HuH-7 (cell line): ENCODE measurements at places on chromosomes 11 and 22.

DNA sequence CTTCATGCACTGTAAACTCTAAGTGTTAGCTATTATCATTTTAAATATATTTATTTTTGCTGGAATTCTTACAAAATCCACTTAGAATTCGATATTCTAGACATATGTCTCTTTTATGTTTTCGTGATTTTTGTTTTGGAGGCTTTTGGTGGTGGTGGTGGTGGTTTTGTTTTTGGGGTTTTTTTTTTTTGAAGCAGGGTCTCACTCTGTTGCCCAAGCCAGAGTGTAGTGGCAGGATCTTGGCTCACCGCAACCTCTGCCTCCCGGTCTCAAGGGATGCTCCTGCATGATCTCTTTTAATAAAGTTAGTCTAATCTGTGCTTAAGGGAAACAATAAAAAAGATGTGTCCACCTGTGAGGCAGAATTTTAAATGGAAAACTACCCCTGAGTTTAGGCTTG, 117.7 kb downstream of the MRTFA start:
- DNase-seq, result no peak

- DNase-seq, result peak; percentile 96
Measured at GRCh38 chr11:67351275-67352005, 1.9 kb downstream of the POLD4 start.

DNA sequence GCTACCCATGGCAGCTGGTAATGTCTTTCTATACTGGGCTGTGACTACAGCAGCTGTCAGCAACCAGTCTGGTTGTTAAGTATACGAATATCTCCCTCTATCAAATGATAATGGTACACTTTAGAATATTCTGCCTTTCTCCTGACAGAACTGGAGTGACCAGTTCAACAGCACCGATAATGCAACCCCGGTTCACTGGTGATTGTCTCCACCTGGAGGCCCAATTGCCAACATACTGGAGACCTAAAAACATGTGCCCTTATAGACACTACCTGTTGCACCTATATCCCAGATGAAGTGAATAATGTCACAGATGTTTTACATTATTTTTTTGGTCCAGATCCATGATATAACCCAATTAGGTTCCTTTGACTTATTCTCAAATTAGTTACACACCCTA, 21.1 kb downstream of the OR5P2 start:
- DNase-seq, result no peak

DNA sequence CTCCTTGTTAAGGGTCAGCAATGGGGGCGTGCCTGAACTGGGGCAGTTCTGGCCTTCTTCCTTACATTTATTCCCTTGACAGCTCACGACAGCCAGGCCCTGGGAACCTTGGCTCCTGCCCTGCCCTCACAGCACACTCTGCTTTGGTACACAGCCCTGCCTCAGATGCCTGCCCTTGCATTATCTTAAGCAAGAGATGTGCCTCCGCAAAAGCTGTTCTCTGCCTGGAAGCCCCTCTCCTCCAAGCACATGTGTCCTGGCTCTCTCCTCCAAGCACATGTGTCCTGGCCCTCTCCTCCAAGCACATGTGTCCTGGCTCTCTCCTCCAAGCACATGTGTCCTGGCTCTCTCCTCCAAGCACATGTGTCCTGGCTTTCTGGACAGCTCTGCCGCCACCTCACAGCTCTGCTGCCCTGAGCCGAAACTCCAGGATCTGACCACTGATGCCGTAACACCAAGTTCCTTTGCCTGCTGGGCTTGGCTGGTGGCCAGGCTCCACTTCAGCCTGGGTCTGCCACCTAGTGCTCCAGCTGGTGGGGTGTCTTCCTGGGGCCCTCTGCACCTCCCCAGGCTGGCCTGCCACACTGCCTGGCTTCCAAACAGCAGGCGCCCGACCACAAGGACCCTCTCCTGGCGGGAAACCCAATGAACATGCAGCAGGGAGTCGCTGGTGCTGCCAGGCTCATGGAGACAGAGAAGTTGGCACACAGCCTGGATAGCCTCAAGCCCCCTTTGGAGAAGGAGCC, 53.0 kb downstream of the SCUBE1 start:
- DNase-seq, result no peak
